ENCODE measurements at places on chromosomes 11 and 22.

GRCh38 chr11:8020244-8020597, 33.1 kb downstream of the EIF3F start:
- DNase-seq, result no peak

GRCh38 chr22:42909363-42910058, 52.4 kb upstream of the ARFGAP3 start:
- DNase-seq, result no peak

DNA sequence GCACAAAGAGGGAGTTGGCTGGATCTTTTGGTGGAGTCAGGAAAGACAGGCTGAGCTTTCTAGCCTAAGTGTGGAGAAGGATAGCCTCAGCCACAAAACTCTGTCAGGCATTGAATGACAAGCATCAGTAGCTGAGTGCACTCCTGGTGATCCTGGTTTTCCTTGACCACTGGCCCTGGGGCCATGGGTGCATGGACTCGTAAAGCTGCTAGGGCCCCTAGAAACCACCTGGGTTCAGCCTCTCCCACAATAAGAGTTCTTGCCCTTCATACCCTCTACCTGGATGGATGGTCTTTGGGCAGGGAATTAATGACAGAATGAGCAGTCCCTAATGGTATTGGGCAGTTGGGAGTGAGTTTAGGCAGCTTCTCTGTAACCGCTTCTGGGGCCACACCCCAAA, 22.9 kb downstream of the TUB start:
- DNase-seq, result no peak

DNA sequence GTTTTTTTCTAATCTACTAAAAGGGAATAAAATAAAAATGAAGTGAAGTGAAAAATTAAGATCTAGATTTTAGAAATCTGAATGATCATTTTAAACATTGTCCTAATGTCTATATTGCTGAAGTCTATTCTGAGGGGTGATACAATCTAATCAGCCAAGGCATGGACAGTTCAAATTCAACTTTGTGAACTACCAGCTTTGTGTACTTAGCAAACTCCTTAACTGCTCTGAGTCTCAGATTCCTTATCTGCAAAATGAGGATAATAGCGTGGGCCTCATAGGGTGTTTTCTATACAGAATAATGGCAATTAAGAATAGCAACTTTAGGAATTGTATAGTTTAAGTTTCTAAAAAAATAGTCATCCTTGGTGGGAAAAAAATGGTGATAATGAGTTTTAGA, 31.4 kb downstream of the FAR1 start:
- no peak for DNase-seq

- DNase-seq, result no peak
Observed at GRCh38 chr11:134252346-134253187, 585 bp downstream of the THYN1 start.

- no peak for DNase-seq
Observed at GRCh38 chr11:1348796-1349326, 39.4 kb upstream of the TOLLIP start.

DNA sequence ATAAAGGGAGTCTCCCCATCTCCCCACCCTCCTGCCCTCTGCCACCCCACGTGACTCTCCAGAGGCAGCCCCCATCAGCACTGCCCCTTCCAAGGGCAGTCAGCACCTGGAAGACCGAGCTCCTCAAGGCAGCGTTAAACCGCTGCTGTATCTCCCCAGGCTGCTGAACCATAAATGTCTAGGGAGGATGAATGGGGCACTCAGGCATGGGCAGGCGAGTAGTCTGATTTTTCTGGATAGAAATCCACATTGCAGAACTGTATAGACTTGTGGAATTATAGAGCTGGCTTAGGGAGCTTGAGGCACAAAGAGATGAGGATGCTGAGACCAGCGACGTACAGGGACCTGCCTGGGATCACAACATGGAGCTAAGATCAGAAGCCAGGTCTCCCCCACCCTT, 199.6 kb downstream of the CEP164 start:
- DNase-seq, result no peak

GRCh38 chr22:22488736-22489135, 19.8 kb downstream of the ZNF280B start:
- DNase-seq, result no peak

DNA sequence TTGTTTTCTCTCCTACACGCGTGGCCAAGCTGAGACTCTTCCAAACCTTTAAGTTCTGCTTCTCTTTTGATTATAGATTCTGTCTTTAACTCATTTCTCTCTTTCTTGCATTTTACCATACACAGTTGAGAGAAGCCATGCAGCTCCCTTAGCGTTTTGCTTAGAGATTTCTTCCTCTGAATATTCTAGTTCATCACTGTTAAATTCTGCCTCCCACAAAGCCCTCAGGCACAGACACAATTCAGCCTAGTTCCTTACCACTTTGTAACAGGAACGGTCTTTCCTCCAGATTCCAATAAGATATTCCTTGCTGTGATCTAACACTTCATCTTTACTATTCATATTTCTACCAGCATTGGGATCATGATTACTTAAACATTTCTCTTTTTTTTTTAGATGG, 24.7 kb upstream of the CD81 start:
- no peak for DNase-seq

- DNase-seq, result no peak
Observed at GRCh38 chr11:40683010-40683409, 776.4 kb downstream of the LRRC4C start.

- no peak for DNase-seq
Observed at GRCh38 chr22:44348971-44349560, 36.3 kb upstream of the SHISAL1 start.

GRCh38 chr11:134045799-134046635, 22.9 kb upstream of the JAM3 start:
- no peak for DNase-seq

- no peak for DNase-seq
Observed at GRCh38 chr11:73267906-73268540, 4.1 kb upstream of the P2RY6 start.

DNA sequence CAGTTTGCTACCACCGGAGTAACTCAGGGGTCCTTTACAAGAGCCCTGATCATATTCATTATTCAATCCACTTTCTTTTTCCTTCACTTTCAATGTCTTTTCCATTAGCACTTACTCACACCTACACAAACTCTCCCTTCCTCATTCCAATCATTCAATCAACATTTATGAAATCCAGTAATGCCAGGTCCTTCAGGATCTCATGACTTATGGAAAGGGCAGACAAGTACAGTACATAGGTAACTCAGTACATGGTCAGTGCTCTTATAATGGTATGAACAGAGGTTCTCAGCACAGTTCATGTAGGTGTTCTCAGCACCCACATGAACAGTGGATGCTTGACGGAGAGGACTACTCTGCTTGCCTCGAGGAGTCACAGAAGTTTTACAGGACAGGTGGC, 106.6 kb downstream of the USP35 start:
- DNase-seq, result no peak

GRCh38 chr22:24516301-24516737, 21.2 kb downstream of the UPB1 start:
- peak; percentile 77 for DNase-seq

- DNase-seq, result peak; percentile 59
Observed at GRCh38 chr22:29154364-29155048, 51.2 kb upstream of the EMID1 start.

DNA sequence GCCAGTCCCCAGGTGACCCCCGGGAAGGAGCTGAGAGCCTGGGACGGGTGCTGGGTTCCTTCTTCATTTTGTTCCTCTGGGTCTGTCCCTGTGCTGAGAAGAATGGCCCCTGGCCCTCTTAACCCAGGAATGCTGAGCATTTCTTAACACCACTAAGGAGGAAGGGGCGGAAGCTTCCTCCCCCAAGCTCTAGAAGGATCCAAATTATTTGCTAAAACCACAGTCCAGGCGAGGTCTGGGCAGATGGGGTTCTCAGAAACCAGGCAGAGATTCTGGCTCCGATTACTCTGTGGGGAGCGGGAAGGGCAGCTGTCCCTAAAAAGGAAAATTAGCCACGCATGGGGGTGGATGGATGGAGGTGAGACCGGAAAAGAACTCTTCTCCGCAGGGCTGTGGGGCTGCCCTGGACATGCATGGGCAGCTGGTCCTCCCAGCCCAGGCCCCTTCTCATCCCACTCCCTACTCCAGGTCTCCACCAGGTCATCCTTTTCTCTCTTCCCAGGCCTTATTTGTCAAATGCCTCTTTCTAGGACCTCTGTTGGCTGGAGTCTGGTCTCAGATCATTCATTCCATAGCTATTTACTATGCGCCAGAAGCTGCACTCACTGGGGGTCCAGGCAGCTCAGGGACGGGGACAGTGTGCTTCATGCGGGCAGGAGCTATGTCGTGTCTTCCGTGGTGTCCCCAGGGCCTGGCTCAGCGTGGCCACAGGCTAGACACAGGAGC, 45.0 kb upstream of the MYH9 start:
- no peak for DNase-seq

DNA sequence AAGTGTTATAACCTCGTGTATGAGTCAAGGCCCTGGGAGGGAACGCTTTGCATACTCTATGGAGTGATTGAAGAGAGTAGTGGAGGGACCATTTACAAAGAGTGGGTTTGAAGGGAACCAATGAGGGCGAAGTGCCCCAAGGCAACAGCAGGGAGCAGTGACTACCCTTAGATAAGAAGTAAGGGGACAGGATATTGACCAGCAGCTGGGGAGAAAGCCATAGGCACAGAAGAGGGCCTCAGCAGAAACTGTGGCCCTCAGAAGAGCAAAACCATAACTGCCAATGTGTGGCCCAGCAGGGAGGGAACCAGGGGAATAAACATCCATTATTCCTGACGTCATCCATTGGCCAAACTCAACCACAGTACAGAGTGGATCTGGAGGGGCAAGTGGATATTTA, 24.7 kb downstream of the PARVA start:
- DNase-seq, result no peak

GRCh38 chr22:20015971-20016733, 471 bp downstream of the ARVCF start:
- DNase-seq, result no peak

- no peak for DNase-seq
Observed at GRCh38 chr11:62708793-62709192, 1.3 kb downstream of the GNG3 start.

- no peak for DNase-seq
Observed at GRCh38 chr11:65516135-65516968, 8.5 kb upstream of the SCYL1 start.

- no peak for DNase-seq
Observed at GRCh38 chr22:19289475-19290161, 1.9 kb downstream of the CLTCL1 start.

GRCh38 chr11:70615036-70615875, 216.9 kb downstream of the CTTN start:
- DNase-seq, result no peak

DNA sequence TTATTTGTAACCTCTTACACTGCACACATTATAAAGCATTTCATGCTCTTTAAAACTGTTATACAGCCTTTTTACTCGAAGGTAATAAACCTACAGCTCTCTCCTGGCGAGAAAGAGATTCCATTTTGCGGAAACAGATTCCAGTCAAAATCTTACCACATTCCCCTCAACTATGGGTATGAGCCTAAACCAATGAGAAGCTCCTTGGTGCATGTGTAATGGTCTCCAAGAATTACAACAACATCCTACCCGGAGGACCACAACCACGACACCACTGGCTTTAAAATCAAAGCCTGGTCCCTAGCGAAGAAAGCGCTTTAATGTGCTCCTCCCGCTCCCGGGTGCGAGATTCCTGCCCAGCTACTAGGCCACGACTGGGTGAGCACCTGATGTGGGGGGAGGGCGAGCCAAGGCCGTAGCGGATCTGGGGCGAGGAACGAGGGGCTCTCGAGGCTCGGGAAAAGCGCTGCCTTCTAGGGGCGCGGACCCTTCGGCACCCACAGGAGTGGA, 821 bp downstream of the CELF1 start:
- DNase-seq, result peak; percentile 15

- peak; percentile 81 for DNase-seq
Observed at GRCh38 chr11:61797263-61797944, 4.7 kb downstream of the FEN1 start.

GRCh38 chr22:24584871-24585411, 7.9 kb downstream of the LRRC75B start:
- no peak for DNase-seq

DNA sequence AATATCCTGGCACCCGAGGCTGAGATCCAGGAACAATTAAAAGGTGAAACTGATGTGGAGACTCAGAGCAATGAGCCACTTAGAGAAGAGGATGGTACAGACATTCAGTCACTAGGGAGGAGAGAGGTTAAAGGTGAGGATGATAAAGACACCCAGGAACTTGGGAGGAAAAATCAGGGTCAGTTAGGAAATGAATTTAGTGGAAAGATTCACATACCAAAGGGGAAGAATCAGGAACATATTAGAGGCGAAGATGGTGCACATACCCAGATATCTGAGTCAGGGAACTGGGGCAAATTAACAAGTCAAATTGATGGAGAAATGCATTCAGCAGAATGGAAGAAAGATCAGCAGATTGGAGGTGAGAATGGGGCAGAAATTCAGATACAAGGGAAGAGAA, 4.1 kb upstream of the MEI1 start:
- no peak for DNase-seq

DNA sequence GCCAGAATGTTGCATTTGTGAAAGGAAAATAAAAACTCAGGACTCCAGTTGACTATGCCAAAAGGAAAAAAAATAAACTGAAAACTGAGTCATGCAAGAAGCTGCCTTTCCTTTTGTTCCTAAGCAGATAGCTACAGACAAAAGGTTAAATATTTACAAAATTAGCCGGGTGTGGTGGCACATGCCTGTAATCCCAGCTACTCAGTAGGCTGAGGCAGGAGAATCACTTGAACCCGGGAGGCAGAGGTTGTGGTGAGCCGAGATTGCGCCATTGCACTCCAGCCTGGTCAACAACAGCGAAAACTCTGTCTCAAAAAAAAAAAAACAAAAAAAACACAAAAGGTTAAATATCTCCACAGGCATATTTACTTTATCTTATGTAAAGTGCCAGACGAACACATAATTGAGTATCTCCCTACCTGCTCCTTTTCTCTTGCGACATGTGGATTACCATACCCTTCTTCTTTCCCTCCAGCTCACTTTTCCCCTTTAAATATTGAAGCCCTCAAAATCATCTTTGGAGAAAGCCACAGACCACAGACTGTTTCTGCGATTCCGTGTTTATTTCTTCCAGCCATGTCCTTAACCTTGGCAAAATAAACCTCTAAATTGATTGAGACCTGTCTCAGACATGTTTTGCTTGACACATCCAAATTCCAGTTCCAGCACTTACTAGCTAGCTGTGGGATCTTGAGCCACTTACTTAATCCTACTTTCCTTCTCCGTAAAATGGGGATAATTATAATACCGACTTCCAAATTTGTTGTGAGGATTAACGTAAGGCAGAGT, 2.3 kb upstream of the SMPD1 start:
- DNase-seq, result no peak

DNA sequence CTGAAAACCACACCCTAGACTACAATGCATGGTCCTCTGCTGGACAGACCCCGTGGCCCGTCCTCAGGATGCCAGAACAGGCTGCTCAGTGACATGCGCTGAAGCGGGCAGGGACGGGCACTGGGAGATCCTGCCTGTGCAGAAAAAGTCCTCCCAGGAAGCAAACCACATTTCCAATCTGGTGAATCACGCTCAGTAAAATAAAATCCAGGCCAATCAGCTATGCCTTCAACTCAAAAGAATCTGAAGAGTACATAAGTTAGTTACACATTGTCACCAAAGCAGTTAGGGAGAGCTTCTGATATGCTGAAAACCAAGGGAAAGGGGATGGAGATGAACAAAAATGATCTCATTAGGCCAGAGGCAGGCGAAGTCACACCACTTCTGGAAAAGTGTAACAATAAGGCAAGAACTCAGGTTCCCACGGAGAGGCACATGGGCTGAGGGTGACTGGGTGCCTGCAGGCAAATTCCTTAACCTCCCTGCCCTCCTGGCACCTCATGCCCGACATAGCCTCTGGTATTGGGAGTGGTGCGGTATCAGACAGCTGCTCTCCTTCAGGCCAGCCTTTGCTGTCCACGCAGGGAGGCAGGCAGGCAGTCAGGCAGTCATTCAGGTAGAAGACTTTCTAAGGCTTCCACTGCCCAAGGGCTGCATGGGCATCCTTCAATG, 66.4 kb downstream of the APOL5 start:
- DNase-seq, result no peak

Data from hindlimb muscle (tissue), 1 donor.